Fibroblast of gingiva (primary cell): ENCODE measurements at places on chromosomes 13 and 19.

GRCh38 chr19:10924597-10924996, 3.8 kb downstream of the YIPF2 start:
- DNase-seq: no peak

- DNase-seq: no peak
These were observed 14.8 kb downstream of the SLC8A2 start for GRCh38 chr19:47456721-47457474.

GRCh38 chr13:46010148-46010547, 42.4 kb downstream of the ZC3H13 start:
- no peak for DNase-seq

- DNase-seq: no peak
These were observed 713.0 kb upstream of the PCDH9 start for GRCh38 chr13:67943116-67943515.

GRCh38 chr13:79540504-79540903, 59.5 kb downstream of the NDFIP2 start:
- DNase-seq: no peak

DNA sequence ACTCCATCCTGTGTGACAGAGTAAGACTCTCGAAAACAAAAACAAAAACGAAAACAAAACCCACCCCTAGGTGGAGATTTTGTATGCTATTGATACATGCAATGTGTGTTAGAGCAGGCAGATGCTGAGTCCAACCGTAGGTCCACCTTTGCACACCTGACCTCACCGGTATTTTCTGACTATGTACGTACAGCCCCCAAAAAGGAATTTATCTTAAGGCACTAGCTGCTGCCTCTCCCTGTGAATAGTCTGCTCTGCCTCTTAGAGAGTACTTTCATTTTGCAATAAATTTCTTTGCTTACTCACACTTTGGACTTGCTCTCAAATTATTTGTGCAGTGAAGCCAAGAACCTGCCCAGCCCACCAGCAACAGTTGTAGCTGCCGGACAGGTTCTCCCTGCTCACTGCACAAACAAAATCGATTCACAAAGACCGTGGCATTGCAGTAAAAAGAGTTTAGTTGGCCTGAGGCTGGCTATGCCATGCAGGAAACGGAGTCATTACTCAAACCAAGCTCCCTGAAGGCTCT, 8.2 kb upstream of the ZNF77 start:
- DNase-seq: no peak

DNA sequence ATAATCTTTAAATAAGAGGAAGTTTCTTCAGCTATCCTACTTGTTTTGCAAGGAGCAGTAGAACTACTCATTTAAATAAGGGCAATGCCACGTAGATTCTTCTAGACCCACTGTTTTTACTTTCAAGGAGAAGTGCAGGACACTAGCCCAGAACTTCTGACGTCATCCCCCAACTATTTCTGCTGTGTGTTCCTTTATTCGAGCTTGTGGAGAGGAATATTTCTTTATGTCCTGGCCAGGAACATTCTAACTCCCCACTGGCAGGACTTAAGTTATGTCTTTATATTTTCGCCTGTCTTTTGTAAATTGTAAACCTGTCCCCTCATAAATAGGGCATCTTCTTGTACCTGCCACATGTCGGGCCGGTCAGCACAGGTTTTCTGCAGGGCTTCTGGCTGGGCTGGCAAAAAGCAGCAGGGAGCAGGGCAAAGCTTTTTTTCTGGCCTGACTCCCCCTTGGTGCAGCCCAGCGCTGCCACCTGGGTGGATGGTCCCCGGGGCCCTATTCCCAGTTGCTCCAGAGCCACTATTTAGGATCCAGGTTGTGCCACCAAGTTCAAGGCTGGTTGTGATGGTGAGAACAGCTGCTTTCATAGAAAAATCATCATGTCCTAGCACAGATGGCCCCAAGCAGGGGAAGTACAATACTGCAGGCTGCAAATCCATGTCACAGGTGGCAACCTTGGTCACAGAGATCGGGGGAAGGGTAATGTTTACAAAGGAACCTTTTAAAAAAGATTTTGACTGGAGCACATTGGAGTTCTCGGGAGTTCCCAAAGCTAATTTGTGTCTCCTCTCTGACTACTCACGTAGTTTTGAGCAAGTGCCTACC, 1.8 kb downstream of the MBNL2 start:
- DNase-seq: peak; percentile 95

GRCh38 chr19:19538061-19538784, at the start of gene CILP2:
CILP2 (plus strand) TSS chr19:19538265; CDS start chr19:19538350, 85 bp downstream.
- no peak for DNase-seq

DNA sequence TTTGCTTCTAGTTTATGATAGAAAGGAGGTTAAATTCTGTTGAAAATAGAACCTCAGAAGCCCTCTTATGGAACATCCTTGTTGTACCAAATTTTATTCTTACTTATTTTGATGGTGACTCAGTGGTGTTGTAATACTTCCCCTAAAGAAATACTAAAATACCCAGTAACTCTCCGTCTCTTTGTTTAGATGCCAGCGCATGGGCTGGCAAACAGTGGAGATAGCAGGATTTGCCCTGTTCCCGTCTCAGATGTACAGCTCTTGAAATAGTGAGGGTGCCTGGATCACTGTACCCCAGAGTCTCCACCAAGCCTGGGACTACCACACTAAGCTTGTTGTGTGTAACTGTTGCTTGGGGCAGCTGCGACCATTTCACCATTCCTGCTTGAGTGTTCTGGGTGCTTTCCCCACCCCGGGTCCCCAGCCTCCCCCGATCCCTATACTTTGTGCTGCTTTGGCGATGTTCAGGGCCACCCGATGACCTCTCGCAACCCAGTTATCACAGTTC, 67.0 kb upstream of the TEX29 start:
- peak; percentile 62 for DNase-seq

DNA sequence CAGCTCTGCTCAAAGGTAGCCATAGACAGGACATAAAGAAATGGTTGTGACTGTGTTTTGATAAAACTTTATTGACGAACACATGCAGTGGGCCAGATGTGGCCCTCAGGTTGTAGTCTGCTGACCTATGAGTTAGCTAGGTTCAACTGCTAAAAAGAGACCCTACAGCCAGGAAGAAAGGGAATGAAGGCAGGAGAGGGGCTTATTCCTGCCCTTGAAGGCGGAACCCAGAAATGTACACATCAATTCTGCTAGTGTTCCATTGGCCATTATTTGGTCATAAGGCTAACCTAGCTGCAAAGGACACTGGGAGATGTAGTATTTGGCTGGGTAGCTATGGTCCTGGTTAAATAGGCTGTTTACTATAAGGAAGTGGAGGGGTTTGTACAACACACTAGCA, 18.0 kb downstream of the APBA3 start:
- no peak for DNase-seq

DNA sequence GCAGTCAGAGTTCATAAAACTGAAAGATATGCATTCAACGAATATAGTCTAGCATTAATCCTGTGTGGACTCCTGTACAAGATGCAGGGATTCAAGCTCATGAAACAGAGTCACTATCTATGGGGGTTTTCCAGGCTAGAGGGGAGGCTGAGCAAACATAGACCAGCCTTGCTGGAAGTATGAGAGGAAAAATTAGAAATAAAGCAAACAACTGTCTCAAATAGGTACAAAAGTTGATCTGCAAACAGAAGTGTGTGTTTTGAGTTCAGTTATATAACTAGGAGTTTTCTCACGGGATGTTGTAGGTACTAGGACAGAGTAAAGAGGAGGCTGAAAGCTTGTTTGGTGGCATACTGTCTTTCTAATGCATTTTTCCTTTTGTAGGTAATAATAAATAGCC, 8.5 kb upstream of the LGALS14 start:
- DNase-seq: no peak

GRCh38 chr13:46529216-46529919, 23.6 kb upstream of the LRCH1 start:
- no peak for DNase-seq

GRCh38 chr13:23086968-23087623, 93.7 kb upstream of the SGCG start:
- DNase-seq: no peak

DNA sequence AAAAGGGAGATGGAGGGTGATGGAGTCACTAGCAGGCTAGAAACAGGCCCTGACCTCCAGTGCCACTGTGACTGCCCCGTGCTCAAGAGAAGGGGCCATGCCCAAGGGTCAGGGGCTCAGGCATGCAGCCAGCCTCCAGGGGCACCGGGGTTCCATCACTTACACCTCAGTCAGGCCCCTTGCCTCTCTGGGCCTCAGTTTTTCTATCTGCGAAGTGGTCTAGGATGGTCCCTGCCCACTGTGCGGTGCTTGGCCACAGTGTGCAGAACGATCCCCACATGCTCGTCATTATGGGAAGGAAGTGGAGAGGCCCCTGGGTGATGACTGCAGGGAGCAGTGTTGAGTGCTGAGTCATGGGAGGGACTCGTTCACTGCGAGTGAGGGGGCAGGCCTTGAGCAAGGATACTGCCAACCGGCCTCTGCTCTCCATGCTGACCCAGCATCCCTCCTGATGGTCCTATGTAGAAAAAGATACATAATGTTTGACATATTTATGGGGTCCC, 23.1 kb downstream of the TMED1 start:
- peak; percentile 92 for DNase-seq

DNA sequence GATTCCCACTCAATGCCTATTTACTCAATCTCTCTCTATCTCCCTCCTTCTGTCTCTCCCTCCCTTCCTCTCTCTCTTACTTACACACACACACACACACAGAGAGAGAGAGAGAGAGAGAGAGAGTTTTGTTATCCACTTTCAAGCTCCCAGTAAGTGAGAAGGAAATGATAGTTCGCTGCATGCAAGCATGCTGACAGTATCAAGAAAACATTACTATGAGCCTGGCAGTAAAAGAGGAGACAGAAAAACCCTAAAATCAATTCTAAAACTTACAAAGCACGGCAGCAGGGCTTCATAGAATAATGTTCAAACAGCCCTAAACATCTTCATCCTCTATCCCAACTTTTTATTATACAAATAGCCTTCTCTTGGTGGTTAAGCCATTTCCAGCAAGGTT, 171.9 kb downstream of the FOXO1 start:
- DNase-seq: no peak

DNA sequence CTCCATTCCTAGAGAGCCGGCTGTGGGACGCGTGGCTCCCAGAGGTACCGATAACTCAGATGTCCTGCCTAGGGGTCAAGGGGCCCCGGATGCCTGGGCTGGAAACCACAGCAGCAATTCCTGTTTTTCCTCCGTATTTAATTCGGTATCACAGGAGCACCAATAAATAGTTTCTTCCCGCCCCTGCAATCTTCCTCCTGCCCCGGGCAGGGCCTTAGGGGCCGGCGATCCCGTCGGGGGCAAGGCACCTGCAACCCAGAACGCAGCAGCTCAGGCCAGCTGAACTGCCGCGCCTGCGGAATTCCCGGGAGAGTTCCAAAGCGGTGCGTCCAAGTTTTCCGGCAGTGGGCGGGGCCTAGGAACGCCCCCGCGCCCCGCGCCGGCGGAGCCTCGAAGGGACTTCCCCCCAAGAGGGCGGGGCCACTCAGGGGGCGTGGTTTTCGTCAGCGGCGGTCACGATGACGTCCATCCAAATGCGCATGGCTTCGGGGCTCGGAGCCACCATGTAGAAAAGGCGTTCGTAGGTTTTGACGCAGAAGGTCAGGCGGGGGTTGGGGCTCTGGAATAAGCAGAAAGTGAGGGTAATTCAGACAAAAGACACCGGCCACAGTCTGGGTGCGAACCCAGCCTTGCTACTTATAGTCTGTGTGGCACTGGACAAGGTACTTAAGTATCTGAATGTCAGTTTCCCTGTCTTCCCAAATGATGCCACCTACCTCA, 9.7 kb upstream of the LYPD3 start:
- DNase-seq: peak; percentile 92

DNA sequence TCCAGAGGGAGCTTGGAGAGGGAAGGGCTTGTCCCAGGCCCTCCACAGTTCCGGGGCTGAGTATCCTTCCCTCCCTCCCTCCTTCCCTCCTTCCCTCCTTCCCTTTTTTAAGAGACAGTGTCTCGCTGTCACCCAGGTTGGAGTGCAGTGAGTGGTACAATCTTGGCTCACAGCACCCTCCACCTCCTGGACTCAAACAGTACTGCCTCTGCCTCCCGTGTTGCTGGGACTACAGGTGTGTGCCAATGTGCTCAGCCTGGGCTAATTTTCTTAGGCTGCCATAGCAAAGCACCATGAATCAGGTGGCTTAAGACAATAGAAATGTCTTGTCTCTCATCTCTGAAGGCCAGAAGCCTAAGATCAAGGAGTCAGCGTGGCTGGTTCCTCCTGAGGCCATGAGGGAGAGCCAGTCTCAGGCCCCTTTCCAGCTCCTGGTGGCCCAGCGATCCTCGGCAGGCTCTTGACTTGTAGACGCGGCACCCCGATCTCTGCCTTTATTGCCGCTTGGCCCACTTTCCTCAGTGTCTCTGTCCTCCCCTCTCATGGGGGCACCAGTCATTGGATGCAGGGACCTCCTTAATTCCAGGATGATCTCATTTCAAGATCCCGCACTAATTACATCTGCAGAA, 47.5 kb downstream of the CRTC1 start:
- DNase-seq: no peak

GRCh38 chr13:82036602-82037001, 1695.7 kb upstream of the SPRY2 start:
- no peak for DNase-seq

- peak; percentile 30 for DNase-seq
These were observed 336.0 kb downstream of the TBC1D4 start for GRCh38 chr13:75145927-75146326.

DNA sequence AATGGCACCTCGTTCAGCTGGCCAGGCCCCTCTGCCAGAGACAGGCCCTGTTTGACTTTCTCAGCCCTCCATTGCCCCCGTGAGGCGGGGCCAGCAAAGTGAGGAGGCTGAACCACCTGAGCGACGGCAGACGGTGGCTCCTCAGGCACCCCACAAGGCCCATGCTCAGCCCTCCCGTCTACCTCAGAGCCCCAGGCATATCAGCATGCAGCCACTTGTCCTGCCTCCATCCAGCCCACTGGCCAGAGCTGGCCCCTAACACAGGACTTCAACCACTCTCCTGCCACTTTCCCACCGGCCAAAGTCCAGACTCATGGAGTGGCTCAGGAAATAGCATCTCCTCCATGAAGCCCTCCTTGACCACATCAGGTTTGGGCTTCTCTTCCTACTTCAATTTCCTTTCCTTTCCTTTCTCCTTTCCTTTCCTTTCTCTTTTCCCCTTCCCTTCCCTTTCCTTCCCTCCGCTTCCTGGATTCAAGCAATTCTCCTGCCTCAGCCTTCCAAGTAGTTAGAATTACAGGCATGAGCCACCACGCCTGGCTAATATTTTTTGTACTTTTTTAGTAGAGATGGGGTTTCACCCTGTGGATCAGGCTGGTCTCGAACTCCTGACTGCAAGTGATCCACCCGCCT, 9.3 kb downstream of the SLC7A10 start:
- no peak for DNase-seq

DNA sequence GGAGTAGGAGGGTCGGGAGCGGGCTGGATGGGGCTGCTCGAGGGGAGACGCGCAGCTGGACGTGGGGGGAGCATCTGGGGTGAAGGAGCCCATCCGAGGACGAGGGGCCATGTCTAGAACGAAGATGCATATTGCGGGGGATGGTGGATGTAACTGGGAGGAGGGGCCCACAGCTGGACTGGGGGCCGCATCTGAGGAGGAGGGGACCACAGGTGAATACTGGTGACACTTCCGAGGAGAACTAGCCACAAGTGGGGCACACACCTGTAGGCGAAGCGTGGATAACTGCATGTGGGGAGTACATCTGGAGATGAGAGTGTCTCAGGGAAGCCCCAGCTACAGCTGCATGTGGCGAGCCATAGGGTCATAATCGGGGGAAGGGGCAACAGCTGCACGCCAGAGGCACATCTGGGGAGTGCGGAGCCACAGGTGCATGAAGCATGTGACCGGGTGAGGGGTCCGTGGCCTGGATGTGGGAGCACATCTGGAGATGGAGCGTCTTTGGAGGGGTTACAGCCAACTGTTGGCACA, 402 bp downstream of the ZSWIM9 start:
- no peak for DNase-seq
